Suppressor macrophage treated with lipopolysaccharide for 4 hours (primary cell): ENCODE measurements at places on chromosomes 3 and 15.
A peak's percentile ranks its signal among the peaks of the same experiment; 100 is the strongest.

DNA sequence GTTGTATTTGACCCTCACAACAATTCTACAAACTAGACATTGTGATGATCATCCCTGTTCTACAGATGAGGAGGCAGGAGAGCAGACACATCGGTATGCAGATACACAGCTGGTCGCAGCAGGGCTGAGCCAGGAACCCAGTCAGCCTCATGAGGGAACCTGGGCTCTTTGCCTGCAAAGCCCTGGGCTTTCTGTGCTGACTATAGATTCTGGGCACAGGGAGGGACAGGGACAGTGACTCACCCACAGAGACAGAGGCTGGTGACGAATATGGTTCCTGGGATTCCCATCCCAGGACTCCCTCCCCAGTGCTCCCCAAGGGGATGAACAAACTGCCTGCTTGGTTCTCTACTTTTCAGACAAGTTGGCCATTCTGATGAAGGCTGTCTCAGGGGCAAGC, 3.8 kb upstream of the CAMP start:
- peak; percentile 46 for DNase-seq

- DNase-seq: peak; percentile 48
Measured at GRCh38 chr15:73601451-73602445, 31.4 kb downstream of the NPTN start.

GRCh38 chr3:187025254-187025655, 94.9 kb downstream of the ST6GAL1 start:
- no peak for DNase-seq

DNA sequence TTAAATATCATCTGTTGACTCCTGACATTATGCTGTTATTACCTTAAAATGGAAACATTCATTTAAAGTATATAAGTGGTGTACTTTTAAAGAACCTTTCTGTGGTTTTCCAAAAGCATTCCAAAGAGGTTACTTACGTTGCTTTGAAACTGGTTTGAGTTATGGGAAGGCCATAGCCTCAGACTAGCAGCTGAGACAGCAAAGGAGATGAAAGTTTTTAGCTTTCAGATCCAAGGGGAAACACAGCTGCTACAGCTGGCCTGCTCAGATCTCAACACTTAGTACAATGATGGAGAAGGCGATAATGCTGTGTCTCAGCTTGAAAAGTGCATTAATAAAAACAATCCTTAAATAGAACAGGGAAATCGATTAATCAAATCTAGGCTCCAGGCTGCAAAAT, 921.1 kb downstream of the ROBO1 start:
- no peak for DNase-seq

DNA sequence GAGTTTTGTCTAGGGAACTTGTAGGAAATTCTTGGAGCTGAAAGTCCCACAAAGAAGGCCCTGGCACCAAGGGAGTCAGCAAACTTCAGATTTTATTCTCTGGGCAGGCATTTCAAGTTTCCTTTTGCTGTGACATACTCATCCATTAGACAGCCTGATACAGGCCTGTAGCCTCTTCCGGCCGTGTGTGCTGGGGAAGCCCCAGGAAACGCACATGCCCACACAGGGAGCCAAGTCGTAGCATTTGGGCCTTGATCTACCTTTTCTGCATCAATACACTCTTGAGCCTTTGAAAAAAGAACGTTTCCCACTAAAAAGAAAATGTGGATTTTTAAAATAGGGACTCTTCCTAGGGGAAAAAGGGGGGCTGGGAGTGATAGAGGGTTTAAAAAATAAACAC, 15.0 kb downstream of the TIGIT start:
- DNase-seq: no peak

DNA sequence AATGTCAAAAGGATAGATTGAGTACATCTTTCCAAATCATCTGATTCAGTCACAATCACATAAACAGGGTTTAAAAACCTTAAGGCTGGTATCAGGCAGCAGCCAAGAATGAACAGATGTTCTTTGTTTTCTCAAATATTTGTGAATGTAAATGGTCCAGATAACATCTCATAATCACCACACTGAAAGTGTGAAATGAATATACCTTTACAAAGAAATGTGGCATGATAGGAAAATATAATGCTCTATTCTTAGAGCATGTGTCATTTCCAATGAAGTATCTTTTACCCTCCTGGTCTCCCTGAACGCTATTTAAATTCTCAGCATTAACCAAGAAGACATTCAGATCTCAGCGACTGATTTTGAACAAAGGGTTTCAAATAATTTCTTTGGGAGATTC, 8.8 kb upstream of the ACTC1 start:
- DNase-seq: no peak
